ENCODE measurements at places on chromosomes 16 and 17. TPM values are rescaled to one million over a fixed set of nuclear protein-coding genes. Genes with fewer than 3 reads are reported as not detected.

- DNase-seq: no peak
Observed at GRCh38 chr16:81645266-81645694, 133.8 kb upstream of the PLCG2 start.

DNA sequence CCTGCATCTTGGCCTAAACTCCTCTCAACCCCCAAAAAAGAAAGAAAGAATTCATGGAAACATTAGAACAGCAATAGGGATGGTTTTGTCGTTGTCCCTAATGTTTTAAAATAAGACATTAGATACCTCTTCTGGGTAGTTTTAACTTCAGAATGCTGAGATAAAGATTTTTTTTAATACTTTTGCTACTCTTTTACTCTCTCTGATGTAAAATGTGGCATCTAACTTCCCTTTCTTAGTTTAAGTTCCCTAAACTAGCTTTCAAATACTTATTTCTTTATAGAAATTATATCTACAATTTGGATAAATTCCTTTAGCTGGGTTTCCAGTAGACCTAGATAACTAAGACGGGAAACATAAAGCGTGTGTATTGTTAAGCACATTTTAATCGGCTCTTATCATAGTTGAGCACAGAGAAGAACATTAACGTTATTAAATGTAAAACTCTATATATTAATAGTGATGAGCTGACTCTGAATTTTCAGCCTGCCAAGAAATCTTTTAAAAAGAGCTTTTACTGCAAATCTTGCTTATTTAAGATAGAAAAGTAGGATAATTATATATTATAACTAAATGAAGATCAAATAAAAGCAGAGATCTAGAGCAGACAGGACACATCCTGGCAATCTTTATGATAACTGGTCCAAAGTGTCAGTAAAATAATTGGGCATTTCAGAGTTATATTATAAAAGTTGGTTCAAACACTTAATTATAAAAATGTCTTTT is 183.2 kb downstream of the CYB561 start:
- DNase-seq: no peak

GRCh38 chr17:30241051-30241450 is 5.6 kb upstream of the SLC6A4 start:
- peak; percentile 19 for DNase-seq

DNA sequence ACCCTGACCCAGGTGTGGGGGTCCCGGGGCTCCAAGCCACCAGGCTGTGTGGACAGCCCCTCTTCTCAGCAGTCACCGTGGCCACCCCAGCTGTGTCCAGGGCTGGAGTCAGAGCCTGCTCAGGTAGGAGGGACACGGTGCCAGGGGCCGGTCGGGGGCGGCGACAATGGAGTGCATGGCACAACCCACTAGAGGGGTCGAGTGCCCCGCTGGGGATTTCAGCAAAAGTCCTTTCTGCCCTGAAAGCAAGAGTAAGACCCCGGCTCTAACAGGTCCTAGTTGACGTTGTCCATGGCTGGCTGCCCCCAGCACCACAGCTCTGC is 11.3 kb downstream of the UTS2R start:
- no peak for DNase-seq

DNA sequence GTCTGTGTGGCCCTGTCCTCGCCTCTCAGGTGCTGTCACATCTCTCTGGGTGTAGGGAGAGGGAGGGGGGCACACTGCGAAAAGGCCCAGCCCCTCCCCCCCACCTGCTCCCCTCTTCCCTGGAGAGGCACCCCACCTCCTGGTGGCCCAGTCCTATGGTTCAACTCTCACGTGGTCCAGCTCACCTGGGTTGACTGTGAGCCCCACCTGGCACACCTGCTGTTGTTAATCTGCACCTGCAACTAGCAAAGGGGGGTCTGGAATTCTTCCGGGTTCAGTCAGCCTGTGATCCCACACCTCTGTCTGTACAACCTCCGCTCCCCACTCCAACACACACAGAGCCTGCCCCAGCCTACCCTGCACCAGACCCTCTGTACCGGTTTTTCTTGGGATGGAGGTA is 2.0 kb upstream of the SYNGR2 start:
- no peak for DNase-seq

GRCh38 chr17:38564869-38565268 is 40.9 kb downstream of the SRCIN1 start:
- no peak for DNase-seq

DNA sequence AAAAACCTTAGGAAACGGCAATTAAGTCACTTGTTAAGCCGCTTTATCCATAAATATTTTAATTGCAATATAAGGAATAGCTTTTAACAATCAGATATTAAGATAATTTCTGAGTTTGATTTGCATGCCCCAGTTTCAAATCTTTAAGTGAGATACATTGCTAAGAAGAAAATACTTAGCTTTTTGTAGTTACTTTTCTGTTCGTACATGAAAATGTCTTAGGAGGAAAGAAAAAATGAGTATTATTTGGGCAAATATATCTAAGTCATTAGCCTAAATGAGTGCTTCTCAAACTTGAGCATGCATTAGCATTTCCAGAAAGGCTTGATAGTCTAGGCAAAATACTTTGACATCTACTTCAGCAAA is 6.4 kb downstream of the ZNF207 start:
- no peak for DNase-seq

- DNase-seq: no peak
Observed at GRCh38 chr17:28959471-28959871, 8.2 kb upstream of the PHF12 start.

SLC13A2 gene
- not detected for polyA plus RNA-seq
